ENCODE measurements at places on chromosomes 11 and 22.

DNA sequence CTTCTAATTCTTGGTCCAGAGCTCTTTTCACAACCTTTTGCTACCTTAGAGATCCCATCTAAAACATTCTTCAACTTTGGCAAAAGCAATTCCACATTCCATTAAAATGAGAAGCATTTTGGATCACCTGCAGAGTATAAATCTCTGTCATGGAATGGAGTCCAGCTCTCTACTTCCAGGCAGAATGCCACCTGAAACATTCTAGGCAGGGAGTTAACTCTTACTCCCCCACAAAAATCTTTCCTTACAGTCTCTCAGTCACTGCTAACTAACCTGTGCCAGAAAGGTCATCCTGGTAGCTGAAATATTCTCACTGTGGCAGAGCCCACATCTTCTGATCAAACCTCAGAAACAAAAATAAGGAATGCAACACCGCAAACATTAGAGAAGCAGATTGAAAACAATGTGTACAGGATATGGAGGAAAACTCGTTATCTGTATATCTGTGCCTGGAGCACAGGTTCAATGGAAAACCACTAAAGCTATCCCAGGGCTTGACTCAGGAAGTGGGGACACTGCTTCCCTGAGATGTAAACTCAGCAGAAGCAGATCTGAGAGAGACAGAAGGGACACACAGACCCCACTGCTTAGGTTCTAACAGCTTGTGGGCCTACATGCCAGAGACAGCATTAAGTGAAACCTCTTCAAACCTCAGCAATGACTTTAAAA lies 78.9 kb downstream of the KCNC1 start:
- no peak for DNase-seq

DNA sequence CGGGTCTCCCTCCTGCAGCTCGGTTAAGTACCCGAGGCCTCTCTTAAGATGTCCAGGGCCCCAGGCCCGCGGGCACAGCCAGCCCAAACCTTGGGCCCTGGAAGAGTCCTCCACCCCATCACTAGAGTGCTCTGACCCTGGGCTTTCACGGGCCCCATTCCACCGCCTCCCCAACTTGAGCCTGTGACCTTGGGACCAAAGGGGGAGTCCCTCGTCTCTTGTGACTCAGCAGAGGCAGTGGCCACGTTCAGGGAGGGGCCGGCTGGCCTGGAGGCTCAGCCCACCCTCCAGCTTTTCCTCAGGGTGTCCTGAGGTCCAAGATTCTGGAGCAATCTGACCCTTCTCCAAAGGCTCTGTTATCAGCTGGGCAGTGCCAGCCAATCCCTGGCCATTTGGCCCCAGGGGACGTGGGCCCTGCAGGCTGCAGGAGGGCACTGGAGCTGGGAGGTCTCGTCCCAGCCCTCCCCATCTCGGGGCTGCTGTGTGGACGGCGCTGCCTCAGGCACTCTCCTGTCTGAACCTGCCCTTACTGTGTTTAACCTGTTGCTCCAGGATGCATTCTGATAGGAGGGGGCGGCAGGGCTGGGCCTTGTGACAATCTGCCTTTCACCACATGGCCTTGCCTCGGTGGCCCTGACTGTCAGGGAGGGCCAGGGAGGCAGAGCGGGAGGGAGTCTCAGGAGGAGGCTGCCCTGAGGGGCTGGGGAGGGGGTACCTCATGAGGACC lies 25.0 kb downstream of the FADS3 start:
- no peak for DNase-seq

- no peak for DNase-seq
Observed at GRCh38 chr11:27551127-27551526, 44.6 kb upstream of the LIN7C start.

DNA sequence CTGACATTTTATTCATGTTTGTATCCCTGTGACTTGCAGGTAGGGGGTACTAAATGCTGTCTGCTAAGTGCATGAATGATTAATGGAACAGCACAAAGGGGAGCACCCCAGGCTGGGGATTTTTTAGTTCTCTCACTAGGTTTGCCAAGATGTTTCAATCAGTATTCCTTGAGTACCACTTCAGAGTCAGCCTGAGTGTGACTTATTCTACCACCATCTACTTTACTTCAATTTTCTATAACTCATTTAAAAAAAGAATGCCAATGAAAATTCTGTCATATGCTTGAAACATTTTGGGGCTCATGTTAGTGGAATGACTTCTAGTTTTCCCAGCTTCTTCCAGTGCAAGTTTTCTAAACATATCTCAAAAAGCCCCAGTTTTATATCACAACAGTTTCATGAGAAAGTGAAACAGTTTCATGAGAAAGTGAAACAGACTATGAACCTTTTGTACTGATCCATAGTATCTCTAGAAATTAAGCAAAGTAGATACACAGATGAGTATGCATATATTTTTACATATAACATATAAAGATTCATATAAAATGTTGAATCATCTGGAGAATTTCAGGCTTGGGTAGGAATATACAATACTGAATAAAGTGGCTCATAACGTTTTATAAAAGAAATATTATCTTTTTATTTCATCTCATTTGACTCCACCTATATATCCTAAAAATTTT lies 252.4 kb downstream of the GRM5 start:
- DNase-seq, result no peak

DNA sequence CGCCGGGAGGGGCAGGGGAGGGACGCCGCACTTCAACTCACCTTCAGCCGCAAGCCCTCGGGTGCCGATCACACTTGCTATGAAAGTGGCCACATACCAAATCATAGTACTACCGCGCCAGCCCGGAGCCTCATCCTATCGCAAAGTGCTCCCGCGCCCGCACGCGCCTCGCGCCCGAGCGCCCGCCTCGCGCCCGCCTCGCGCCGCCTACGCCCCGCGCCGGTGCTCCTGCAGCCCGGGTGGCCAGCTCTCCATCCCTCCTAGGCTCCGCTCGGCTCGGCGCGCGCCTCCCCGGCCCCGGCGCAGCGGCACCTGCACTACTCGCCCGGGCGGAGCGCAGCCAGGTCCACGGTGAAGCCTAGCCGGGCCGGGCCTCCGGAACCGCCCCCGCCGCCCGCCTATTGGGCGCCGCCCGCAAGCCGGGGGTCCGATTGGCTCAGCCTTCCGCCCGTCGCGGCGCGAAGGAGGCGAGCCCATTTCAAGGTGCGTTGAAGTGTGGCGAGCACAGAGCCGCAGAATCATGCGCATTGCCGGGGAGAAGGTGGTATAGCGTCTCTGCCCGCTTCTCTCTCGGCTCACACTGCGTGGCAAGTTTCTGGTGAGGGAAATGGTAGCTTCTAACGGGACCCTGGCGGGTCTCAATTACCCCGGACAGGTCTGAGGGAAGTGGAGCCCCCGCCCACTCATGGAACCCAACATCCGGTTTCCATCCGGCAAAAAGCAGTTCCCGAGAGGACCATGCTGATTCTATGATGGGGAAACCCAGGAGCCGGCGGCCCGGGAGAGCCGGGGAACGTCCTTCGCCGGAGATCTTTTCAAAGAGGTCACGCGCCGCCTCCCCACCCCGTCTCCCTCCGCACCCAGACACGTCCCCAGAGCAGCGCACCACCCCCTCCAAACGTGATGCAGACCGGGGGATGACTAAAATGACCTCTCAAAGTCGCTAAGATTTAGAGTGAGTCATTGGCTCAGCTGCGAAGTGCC lies at the start of gene IGSF9B:
TSS of gene IGSF9B (minus strand) at position 319 of the 984 bp plus-strand sequence. CDS start at position 105, 214 bp downstream.
- DNase-seq, result peak; percentile 19

- no peak for DNase-seq
Observed at GRCh38 chr22:26534874-26535602, 22.8 kb upstream of the TFIP11 start.

- no peak for DNase-seq
Observed at GRCh38 chr22:32306561-32306960, 51.1 kb upstream of the RFPL3 start.

GRCh38 chr11:129723146-129723760 lies 92.4 kb upstream of the TMEM45B start:
- no peak for DNase-seq

DNA sequence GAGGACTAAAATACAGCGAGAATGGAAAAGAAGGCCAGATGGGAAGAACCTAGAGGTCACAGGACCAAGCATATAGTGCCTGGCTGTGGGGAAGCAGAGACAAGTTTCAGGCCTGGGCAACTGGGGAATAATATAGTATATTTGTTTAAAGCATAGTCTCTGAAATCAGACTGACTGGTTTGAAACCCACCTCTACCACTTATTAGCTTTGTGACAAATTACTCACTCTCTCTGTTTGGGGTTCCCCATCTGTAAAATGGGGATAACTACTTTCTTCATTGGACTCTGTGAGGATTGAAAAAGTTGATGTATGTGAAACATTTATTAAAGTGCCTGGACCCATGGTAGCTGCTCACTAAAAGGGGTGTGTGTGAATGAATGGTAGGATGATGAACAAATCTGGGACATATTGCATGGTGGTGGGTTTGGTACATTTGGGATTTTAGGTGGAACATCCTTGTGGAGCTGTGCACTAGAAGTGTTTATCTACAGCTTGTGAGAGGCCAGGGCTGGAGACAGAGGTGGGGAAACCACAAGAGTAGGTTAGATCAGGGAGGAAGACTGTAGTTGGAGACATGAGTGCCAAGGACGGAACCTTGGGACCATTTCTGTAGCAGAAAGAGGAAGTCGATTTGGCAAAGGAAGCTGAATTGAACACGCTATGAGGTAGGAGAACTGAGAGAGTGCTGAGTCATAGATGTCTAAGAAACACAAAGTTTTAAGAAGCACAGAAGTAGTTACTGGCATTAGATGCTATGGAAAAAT lies 52.6 kb downstream of the SWAP70 start:
- DNase-seq, result no peak

DNA sequence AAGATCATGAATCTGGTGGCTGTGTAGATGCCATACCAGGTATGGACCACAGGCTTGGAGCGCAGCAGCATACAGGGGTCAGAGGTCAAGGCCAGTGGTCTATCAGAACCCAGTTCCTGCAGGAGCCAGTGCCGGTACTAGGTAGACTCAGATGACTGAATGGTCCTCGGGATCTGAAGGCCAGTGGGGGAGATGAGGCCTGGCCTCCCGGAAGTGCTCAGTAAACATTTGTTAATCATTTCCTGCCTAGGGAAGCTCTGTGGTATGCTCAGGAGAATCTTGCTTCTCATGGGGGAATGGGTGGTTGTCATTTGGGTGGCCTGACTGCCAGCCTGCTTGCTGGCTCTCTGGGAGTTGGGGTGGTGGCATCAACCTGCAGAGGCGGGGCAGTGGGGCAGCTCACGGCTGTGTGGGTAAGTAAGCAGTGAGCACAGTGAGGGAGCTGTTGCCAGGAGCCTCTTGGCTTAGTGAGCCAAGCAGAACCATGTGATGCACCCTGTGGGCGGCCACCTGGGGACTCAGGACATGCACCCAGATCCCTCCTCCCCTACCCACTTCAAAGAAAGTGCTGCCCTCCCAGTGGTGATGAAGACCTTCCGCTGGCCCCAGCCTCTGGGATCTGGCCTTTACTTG lies 33.0 kb downstream of the PTPRJ start:
- DNase-seq, result no peak

GRCh38 chr11:122763108-122763507 lies 75.2 kb upstream of the CRTAM start:
- DNase-seq, result no peak

GRCh38 chr11:45560913-45561281 lies 104.5 kb downstream of the CHST1 start:
- DNase-seq, result no peak

DNA sequence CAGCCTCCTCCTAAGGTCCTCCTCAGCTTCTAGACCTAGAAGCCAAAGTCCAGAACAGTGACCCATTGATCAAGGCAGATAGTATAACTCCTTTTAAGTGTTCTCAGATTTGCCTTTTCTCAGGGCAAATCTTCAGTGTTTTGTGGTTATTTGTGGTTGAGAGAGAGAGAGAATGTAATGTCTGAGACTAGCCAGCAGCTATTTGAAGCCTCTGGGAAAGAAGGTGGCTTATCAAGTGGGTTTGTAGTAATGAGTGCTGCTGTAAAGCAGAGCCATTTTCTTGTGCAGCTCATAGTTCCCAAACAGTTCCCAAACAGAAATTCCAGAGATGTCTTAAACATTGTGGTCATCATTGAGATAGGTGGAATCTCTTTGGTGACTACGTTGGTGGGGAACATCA lies 89.5 kb downstream of the RNF169 start:
- DNase-seq, result no peak

GRCh38 chr11:10076458-10077141 lies 217.4 kb downstream of the SBF2 start:
- no peak for DNase-seq

GRCh38 chr22:47291565-47292495 lies 529.4 kb downstream of the TBC1D22A start:
- no peak for DNase-seq

DNA sequence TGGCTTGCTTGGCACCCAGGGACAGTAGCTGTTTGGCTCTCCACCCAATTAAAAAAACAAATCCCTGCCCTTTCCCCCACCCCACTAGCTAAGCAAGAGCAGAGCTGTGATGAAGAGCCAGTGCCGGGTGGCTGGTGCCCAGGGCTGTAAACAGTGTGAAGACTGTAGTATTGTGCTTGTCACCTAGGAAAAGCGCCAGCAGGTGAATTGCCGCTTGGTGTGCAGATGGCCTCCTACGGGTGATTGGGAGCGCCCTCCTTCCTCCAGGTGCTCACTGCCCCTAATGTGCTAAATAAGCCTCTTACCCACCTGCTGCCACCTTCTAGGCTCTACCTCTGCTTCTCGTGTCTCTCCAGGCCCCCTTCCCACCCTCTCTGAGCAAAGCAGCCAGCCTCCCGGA lies 18.4 kb upstream of the RAPSN start:
- DNase-seq, result no peak

DNA sequence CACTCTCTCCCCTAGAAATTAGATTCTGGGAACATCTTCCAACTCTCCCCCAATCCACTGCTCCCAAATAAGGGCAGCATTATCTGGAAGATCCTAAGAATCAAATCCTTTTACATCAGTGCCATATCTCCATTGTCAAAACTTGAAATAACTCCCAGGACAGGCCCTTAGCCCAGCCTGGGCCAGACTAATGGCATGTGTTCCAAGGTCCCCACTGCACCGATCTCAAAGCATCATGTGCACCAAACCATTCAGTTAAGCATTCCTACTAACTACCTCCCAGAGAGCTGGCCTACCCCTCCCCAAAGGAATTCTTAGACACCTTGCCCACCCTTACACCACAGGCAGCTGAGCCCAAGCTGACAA lies 44.2 kb upstream of the POU2AF1 start:
- DNase-seq, result no peak

DNA sequence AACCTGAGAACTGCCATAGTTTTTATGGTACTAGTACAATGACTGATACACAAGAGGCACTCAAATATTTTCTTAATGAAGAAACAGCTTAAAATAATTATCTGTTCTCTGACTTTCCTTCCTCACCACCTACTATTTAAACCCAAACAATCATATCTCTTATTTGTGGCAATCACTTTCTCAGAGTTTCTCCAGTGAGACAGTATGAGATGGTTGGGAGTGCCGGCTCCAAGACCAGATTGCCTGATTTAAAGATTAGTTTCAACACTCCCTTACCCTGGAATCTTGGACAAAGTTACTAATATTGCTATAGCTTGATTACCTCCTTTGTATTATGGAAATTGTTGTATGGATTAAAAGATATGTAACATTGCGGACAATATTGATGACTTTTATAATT lies 5.7 kb upstream of the CEP126 start:
- DNase-seq, result no peak

DNA sequence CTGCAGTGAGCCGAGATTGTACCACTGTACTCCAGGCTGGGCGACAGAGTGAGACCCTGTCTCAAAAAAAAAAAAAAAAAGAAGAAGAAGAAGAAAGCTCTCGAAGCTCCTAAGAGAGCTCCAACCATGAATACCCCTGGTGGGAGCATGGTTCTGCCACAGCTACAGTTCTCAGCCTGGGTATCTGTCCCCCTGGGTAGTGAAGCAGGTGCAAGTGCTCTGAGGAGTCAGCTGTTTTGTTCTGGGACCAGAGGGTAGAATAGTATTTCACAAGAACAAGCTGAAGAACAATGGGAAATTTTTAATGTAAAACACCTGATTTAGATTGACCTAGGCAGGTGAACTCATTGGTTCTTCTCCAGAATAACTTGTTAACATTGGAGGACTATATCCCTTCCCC lies 4.3 kb upstream of the HYOU1 start:
- DNase-seq, result no peak

All from NCI-H524 treated with DMSO at 0.1 percent for 48 hours (cell line).